Neural crest cell (in vitro differentiated cells): ENCODE measurements at places on chromosomes 1 and 21.

DNA sequence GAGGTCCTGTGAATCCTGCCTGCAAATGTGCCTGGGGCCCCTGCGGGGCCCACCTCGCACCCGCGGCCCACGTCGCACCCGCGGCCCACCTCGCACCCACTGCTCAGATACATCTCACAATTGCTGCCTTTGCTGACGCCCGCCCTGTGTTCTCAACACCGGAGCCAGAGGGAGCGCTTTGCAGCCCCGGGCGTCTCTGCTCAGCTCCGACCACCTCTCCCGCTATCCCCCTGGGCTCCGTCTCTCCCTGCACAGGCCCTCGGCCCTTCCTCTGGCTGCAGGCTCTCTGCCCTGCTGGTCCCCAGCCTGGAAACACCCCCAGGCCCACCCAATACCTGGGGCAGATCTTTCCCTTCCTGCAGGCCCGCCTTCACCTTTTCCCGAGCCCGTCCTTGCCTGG lies 44.8 kb downstream of the TP73 start:
- no peak for DNase-seq

- DNase-seq, result no peak
Observed at GRCh38 chr1:118627435-118627834, 360.7 kb downstream of the TBX15 start.

DNA sequence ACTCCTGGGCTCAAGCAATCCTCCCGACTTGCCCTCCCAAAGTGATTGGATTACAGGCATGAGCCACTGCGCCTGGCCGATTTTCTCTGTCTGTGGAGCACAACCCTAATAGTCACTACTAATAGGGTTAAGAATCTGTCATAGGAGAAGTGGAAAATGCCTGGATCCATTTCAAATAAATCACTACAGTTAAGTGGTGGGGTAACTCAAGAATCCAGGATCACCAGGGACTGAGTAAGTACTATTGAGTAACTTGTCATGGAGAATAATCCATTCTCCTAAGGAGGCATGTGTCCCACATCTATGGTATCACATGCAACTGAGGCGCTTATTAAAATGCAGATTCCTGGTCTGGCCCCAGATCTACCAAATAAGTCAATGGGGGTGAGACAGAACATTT lies 53.2 kb downstream of the OPTC start:
- no peak for DNase-seq

- no peak for DNase-seq
Observed at GRCh38 chr1:166153525-166154314, 13.1 kb downstream of the FAM78B start.

DNA sequence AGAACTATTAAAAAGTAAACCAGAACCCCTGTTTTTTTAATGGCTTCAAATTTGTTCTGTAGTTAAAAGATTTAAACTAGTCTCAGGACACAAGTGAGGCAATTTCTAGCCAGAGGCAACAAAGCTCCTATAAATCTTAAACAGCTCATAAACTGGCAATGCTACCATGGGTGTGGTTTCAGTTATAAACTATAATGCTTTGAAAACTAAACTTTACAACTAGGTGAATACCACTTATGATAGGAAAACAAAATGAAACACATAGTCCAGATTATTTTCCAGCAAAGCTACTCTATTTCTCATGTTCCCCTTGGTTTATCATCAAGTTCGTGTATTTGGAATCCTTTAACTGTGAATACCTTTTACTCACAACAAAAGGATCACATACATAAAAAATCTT lies 282.5 kb downstream of the VAV3 start:
- DNase-seq, result no peak

- DNase-seq, result no peak
Observed at GRCh38 chr21:41627428-41627827, 119.5 kb upstream of the TMPRSS2 start.

DNA sequence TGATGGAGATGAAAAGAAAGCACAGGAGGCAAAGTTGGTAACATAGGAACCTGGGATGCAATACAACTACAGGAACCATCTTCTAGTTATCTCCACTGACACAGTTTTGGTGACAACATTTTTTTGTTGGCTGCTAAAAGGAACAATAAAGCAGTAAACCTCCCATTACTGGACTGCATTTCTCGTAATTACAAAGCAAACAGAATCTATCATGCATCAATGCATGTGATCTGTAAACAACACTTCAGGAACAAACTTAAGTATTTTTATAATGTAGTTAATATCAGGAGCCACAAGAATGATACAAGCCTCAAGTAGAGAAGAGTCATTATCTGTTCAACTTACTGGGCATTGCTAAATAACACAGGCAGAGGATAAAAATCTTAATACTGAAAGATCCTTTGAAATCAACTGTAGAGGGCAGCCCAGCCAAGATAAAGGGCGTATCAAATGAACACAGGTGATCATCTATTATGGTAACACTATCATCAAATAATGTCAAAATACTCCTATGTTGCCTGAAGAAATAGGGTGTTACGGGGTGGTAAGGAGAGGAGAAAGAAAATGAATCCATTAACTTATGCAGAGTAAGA lies 193.3 kb downstream of the EIF4G3 start:
- no peak for DNase-seq

GRCh38 chr1:214220891-214221290 lies 60.1 kb upstream of the SMYD2 start:
- no peak for DNase-seq

DNA sequence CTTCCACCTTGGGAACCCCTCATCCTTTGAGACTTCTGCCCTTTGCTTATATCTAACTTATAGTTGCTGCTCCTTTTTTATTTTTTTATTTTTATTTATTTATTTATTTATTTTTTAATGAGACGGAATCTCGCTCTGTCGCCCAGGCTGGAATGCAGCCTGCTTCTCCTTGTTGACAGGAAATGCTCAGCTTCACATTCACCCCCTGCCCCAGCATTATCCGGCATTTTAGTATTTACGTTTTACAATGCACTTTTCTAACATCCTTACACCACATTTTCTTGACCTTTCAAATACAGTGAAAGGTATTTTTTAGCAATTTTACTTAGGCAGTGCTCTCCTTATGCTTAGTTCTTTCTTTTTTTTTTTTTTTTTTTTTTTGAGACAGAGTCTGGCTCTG lies 14.9 kb downstream of the CXADR start:
- DNase-seq, result no peak

- DNase-seq, result no peak
Observed at GRCh38 chr1:52102336-52103013, 39.4 kb upstream of the ZFYVE9 start.

GRCh38 chr21:38561613-38562581 lies 63.6 kb upstream of the ERG start:
- no peak for DNase-seq

- no peak for DNase-seq
Observed at GRCh38 chr1:19635646-19636045, 8.5 kb upstream of the NBL1 start.

- DNase-seq, result no peak
Observed at GRCh38 chr1:231862611-231863010, 236.0 kb downstream of the DISC1 start.

DNA sequence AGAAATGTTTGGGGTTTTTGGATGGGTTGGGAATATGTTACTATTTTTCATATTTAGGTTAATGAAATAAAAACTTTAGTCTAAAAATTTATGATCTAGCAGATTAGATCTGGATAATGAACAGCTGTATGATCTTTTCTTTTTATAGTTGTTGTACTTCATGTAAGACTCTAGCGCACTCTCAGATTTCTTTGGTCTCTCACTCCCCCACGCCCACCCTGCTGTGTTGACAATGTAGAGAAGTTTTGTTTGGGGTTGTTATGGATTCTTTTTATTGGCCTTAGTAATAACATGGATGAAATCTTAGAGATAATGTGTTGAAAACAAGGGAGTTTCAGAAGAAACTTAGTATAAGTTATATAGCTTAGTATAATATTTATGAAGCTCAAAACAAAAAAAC lies 5.5 kb downstream of the KLF18 start:
- DNase-seq, result no peak

DNA sequence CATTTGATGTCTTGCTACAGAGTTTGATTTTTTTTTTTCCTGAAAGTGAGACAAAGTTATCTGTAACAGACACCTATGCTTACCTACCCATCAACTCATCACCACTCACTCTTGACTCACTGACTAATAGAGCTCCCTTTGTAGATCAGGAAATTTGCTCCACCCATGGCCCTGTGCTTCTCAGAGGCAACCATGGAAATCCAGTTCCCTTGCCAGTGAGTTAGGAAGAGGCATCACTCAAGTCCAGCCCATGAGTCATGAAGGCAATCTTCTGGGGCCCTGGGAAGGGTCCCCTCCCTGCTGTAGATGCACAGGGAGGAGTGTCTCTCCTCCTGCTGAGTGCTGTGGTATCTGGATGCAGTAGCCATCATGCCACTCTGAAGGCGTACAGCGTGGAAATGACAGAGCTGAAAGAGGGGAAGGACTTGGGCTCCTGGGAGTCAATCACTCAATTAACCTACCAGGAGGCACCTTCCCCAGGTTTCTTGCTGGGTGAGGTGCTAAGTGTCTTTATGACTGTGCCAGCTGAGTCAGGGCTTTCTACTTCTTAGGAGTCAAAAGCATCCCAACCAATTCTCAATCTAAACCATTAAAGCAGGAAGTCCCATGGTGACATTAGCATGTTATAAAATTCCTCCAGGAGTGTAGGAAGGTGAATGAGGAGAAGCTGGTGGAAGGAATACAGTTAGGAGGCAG lies 56.1 kb downstream of the DNTTIP2 start:
- DNase-seq, result no peak

DNA sequence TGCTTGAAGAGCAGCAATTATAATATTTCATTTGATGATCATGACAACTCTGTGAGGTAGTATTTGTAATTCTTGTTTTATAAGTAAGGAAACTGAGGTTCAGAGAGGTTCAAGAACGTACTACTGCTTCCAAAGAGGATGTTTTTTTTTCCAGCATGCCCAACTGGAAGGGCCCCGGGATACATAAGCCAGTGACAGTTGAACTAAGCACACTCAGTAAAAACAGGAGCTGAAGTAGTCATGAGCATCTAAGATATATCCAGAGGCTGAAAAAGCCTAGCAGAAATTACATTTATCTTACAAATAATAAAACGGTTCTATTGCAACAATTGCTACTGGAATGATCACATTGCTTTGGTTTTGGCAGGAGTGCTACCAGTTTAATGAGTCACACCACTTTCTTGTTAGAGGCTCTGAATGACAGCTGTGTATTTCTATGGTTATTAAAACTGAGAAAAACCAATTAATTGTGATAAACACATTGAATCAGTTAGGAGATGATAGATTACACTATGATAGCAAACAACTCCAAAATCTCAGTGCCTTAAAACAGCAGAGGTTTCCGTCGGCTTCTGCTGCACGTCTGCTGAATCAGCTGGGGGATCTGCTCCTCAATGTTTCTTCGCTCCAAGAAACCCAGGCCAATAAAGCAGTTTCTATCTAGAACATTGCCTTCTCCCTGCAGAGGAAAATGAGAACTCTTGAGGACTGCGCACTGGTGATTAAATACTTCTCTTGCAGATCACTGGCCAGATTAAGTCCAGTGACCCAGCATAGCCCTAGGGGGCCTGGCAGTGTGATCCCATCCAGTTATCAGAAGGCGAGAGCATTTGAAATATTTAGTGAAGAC lies 522.7 kb downstream of the PLPP3 start:
- DNase-seq, result no peak

DNA sequence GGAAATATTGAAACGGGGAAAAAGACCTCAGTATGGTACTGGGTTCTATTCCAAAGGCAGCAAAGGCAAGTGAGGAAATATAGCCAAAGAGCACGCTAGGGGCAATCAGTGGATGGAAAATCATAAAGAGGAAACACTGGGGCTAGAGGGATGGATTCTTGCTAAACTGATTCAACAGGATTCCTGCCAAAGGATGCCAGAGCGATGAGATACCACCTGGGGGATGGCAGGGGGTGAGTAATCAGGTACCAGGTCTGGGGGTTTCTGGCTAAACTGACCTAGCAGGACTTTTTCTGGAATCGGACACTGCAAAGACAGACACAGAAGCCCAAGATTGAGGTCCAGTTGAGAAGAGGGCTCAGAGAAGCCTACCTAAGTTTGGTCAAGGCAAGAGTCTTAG lies 6.7 kb downstream of the CHI3L2 start:
- no peak for DNase-seq

DNA sequence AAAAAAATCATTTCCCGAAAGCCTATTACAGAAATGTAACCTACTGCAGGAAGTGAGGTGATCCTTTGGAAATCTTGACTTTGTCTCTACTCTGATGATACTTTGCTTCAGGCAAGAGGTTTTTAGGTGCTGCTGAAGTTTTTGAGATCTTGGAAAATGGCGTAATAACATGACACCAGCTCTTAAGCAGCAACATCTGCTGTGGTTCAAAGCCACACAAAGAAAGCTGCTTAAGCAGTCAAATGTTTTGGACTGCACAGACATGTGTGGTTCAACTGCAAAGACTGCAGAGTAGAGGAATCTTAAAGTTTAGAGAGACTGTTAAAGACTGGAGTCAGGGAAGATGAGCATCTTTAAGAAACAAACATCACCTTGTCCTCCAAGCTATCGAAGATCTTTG lies 139.0 kb downstream of the RASAL2 start:
- DNase-seq, result no peak

DNA sequence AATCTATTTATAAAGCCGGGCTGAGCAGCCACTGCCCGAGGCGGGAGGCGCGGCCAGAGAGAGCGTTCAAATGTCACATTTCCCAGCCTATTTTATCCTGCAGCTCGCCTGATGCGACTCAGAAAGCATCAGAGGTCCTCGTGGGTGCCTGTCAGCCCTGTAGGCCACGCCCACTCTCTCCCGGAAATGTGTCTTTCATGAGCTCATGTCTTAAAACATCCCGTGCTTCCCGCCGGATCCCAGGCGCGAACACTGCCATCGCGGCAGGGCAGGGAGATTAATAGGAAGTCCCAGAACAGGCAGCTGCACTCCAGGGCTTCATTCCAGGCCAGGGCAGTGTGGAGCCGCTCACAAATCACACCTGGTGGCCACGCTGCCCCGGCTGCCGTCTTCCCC lies 117.5 kb downstream of the PRDM16 start:
- DNase-seq, result peak; percentile 57

GRCh38 chr1:80217377-80217986 lies 1211.0 kb upstream of the ADGRL4 start:
- DNase-seq, result peak; percentile 16

DNA sequence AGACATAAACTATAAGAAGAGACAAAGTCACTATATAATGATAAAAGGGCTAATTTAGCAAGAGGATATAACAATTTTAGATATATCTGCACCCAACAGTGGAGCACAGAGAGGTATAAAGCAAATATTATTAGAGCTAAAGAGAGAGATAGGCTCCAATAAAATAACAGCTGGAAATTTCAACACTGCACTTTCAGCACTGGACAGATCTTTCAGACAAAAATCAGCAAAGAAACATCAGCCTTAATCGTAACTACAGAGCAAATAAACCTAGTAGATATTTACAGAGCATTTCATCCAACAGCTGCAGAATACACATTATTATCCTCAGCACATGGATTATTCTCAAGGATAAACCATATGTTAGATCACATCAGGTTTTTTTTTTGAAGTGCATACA lies 642.9 kb downstream of the AMY1C start:
- DNase-seq, result no peak

- no peak for DNase-seq
Observed at GRCh38 chr1:160963521-160963920, 8.9 kb upstream of the ITLN2 start.
